ENCODE measurements at places on chromosomes 1 and 21. TPM values are rescaled to one million over a fixed set of nuclear protein-coding genes. Genes with fewer than 3 reads are reported as not detected.

- no peak for DNase-seq
Measured at GRCh38 chr1:27955076-27955475, 4.7 kb upstream of the XKR8 start.

DNA sequence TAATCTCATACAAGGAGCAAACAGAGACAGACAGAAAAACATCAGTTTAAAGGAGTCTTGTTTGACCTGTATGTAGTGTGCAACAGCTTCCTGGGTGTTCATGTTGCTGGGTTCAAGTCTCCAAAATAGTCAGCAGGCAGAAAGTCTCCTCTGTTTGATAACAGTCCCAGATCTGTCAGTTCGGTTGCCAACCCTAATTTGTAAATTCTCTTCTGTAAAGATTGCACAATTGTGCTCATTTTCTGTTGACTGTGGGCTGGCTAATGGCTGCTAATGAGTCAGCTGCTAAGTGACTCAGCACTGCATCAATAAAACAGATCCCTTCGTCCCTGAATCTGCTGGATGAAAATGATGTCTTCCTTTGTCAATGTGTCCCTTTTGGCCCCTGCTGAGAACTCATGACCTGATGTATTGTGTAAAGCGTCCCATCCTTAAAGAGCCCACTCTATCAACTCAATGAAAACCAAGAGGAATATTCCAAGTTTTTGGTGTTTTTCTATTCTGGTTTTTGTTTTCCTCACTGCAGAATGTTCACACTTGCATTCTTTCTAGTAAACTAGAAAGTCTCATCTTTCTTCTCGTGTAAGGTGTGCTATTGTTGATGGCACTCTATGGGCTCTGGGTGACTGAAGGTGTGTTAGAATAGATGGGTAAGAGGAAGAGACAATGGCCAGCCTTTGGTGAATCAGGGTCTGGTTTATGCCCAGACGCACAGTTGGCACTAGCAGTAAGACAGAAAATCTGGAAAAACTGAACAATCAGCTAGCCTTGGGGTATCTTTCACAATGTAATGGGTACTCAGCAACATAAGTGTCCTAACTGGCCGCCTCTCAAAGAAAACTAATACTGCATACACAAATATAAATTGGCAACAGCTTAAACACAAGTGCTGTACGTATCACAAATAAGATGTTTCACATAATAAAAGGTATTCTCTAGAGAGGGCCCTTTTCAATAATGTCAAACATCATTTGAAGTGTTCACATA is 75.1 kb upstream of the SIPA1L2 start:
- peak; percentile 88 for DNase-seq

DNA sequence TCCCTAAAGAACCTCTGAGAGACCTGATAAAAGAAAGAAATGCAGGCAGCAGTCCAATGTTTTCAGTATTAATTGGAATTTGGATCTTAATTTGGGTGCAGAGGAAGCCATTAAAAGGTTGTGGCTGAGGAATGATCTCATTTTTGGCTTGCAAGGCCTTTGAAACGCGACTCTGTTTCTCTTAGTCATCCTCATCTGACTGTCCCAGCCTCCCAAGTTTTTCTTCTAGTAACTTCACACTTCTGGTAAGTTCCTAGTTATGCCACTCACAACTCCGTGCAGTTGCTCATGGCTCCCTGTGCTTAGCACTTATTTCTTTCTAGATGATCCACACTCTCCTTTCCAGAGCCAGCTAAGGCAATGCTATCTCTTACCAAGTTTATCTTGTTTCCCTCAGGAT is 147.4 kb upstream of the USP24 start:
- DNase-seq: peak; percentile 74

The TACSTD2 gene
- not detected for total RNA-seq

GRCh38 chr1:89516055-89516454 is 8.6 kb upstream of the LRRC8B start:
- DNase-seq: peak; percentile 38

DNA sequence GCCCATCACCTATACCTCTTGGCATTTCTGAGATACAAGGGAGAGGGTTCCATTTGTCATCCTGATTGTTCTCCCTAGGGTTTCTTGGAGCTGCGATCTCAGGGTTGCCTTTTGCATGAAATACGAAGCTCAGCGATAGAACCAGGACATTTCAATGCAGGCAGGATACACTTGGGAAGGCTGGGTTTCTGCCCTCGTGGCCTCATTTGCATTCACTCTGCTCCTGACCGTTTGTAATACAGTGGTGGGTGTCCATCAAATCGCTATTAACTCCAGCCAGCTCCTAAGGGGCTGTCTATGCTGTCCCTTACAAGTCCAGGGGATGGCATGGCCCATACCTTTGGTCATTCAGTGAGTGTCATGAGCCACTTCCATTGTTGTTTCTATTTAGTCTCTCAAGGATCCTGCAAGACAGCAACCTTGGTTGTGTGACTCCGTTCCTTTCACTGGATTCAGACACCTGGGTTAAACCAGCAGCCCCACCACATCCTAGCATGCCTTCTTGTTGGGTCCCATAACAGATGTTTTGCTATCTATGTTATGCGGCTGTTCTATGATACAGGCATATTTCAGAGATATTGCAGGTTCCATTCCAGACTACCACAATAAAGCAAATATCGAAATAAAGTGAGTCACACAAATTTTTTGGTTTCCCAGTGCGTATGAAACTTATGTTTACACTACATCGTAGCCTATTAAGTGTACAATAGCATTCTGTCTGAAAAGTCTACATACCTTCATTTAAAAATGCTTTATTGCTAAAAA is 18.3 kb downstream of the KAZN start:
- DNase-seq: no peak

- peak; percentile 56 for DNase-seq
Measured at GRCh38 chr1:43021547-43022474, 63.1 kb upstream of the SLC2A1 start.

DNA sequence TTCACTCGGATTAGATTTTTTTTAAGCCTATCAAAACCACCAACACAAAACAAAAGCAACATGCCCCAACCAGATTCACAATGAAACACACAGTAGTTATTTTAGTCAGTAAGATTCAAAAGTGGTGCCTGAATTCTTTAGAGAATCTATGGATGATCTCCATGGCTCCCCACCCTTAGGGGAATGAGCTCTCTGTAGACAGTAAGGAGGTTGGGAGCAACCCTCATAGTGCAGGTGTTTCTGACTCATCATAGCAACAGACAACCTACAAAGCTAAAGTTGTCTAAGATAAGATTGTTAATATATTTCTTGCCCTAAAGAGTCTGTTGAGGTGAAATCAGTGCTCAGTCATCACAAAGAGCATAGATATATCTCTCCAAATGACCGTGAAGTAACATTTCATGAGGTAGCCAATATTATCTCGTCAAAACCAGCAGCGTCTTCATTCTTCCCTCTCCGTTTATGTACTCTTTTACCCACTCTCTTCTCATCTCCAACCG is 78.3 kb downstream of the ADAMTS1 start:
- no peak for DNase-seq

DNA sequence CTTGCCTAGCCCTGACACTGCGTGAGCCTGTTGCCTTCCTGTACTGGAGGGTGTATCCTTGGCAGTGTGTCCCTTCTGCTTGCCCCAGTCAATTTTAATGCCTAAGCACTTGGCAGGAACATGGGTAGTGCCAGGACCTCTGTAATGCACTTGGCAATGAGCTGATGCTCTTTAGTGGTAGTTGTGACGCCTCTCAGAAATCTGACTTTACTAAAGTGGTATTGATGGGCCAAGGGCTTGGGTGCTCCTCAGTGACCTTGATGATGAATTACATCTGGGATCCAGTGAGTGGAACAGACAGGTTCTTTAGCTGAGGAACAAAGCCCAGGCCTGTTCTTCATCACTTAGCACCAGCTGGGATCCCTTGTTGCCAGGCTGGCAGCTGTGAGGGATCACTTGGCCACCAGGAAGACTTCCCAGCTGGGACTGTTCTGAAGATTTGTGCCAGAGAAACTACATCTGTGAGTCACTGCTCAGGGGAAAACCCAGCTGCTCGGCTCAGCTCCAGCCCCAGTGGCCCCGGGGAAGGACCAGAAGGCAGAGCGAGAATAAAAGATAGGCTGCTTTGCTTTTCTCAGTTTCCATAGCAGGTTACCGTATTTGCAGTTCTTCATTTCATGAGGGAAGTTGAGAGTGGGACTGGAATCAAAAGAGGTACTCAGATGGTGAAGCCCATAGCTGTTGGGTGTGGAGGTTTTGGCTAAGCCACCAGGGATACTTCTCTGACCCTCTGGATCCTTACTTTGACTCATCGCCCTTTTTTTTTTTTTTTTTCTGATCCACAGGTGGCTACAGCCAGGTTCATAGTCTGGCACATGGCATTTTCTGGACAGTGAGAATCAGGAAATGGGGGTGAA is 28.5 kb upstream of the KCNA2 start:
- peak; percentile 95 for DNase-seq

The SIK1 gene
- 1.7 TPM for total RNA-seq

GRCh38 chr1:43204394-43204793 is 32.3 kb downstream of the CFAP57 start:
- peak; percentile 13 for DNase-seq

- peak; percentile 27 for DNase-seq
Measured at GRCh38 chr1:88877382-88877825, 14.0 kb downstream of the GTF2B start.

DNA sequence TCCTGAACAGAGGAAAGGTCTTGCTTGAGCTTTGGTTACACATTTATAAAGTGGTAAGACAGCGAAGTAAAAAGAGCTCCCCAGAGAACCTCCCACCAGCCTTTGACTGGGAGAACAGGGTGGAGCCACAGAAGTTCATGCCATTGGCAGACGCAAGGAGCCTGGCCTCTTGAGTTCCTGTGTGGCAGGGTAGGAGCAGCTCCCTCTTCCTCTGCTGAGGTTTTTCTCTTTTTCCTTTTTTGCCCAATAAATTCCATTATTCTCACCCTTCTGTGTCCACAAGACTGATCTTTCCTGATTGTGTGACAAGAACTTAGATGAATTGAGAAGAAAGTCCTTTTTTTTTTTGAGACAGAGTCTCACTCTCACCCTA is 4.3 kb downstream of the THEM4 start:
- DNase-seq: no peak

The MECR gene
- total RNA-seq: 32.7 TPM

DNA sequence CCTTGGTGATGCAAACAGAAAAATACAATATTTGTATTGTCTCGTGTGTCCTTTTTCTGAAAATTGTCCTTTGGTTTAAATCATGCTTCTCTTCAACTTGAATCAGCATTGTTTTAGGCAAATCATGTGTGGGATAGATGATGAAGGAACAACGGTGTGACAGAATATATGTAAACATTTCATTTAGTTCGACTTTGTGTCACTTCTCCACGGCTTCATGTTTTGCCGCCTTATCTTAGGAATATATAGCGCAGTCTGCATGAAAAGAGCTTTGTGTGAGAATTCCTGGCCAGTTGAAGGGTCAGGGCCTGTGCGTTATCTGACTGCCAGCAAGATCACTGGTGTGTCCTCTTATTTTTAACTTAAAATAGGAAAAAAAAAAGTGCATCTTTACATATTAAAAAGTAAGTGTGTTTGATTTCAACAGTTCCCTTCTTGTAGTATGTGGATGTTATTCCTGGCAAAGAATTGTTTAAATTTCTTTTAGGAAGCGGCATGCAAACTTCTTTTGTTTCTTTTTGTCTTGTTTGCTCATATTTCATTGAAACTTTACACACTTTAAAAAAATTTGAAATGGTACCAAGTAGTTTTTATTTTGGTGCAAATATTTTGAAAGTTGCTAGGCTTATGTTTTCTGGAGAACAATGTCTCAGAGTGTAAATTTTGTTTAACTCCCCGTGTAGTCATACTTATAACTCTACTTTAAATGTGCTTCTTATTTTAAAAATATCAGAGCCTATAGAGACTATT is 465.2 kb downstream of the USP25 start:
- DNase-seq: no peak

- DNase-seq: no peak
Measured at GRCh38 chr1:107230121-107230520, 89.3 kb downstream of the NTNG1 start.

The RIMKLA gene
- total RNA-seq: 0.88 TPM

- DNase-seq: no peak
Measured at GRCh38 chr1:214005708-214006107, 17.9 kb downstream of the PROX1 start.

The TCP10L gene
- total RNA-seq: not detected

DNA sequence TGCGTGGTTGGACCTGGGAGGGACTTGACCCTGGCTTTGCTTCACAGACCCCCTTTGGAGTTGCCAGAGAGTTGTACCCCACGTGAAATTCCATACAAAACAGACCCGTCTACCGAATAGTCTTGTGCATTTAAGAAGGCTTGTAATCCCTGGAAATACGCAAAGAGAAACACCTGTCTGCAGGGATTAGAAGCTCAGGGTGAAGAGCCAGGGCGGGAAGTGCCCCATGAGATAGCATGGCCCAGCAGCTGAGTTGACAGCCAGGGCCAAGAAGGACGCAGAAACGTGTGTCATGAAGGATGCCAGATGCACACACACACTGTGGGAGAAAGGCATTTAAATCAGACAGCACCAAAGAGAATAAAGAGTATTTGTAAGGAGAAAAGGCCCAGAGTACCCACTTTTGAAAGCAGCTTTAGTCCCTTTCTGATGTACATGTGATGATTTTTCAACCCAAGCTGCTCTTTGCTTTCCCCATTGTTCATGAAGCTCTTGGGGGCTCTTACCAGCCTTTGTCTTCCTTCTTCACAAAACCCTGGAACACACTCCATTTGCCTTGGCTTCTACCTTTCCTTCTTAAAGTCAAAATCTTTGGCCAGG is 46.6 kb downstream of the PCP4 start:
- no peak for DNase-seq

GRCh38 chr1:11434501-11434900 is 44.5 kb upstream of the DISP3 start:
- no peak for DNase-seq

The TNFRSF25 gene
- total RNA-seq: 0.49 TPM

- DNase-seq: peak; percentile 89
Measured at GRCh38 chr1:48202030-48202752, 20.3 kb upstream of the SLC5A9 start.

The DMBX1 gene
- not detected for total RNA-seq

The NPR1 gene
- not detected for total RNA-seq

DNA sequence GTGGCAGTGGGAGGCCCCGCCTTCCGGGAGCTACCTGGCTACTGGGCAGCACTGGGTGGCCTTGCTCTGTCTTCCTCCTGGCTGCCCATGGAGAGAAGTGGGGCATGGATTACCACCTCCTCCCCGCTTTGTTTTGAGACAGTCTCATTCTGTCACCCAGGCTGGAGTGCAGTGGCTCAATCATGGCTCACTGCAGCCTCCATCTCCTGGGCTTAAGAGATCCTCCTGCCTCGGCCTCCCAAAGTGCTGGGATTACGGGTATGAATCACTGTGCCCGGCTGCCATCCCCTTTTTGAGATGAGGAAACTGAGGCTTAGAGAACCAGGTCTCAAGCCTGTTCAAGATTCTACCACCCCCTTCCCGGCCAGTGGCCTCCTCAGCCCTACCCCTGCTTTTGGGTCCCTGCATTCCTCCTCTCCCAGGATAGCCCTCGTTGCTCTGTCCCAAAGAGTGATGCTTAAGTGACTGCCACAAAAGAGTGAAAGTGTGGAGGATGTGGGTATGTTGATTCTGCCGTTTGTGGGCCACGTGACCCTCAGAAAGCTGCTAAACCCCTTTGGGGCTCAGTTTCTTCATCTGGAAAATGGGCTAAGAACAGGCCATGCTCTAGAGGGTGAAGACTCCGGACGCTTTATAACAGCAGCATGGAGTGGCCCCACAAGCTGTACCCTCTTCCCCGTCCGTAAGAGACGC is 7.8 kb downstream of the HES3 start:
- no peak for DNase-seq

- peak; percentile 52 for DNase-seq
Measured at GRCh38 chr21:25638660-25639550, at the start of gene JAM2. JAM2 (plus strand) TSS chr21:25639258; CDS start chr21:25639822, 564 bp downstream.

Data from RPMI7951 (cell line).